Body of pancreas (tissue), 4 donors: ENCODE measurements at places on chromosomes 3 and 15. TPM values are rescaled to one million over a fixed set of nuclear protein-coding genes. Genes with fewer than 3 reads are reported as not detected.

The MKRN3 gene
- not detected for total RNA-seq

The ADGRG7 gene
- total RNA-seq = not detected

The GOLGA8G gene
- total RNA-seq = not detected

The IMPG2 gene
- 0.33 TPM for total RNA-seq

The IL17RD gene
- 1.3 TPM for total RNA-seq

The ANKUB1 gene
- not detected for total RNA-seq

The SPSB4 gene
- 18.2 TPM for total RNA-seq
